ENCODE measurements at places on chromosomes 1 and 21.

GRCh38 chr1:203649551-203649998 lies 22.9 kb downstream of the ATP2B4 start:
- DNase-seq, result no peak

DNA sequence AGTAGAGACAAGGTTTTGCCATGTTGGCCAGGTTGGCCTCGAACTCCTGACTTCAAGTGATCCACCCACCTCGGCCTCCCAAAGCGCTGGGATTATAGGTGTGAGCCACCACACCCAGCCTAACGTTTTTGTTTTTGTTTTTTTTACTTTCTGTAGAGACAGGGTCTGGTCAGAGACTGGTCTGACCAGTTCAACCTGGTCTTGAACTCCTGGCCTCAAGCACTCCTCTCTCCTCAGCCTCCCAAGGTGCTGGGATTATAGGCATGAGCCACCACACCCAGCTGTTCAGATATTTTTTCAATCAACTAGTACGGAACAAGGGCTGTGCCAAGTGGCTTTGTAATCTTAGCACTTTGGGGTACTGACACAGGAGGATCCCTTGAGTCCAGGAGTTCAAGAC lies 209.5 kb downstream of the RERE start:
- no peak for DNase-seq

- no peak for DNase-seq
Measured at GRCh38 chr1:204376919-204377799, 17.4 kb upstream of the PLEKHA6 start.

DNA sequence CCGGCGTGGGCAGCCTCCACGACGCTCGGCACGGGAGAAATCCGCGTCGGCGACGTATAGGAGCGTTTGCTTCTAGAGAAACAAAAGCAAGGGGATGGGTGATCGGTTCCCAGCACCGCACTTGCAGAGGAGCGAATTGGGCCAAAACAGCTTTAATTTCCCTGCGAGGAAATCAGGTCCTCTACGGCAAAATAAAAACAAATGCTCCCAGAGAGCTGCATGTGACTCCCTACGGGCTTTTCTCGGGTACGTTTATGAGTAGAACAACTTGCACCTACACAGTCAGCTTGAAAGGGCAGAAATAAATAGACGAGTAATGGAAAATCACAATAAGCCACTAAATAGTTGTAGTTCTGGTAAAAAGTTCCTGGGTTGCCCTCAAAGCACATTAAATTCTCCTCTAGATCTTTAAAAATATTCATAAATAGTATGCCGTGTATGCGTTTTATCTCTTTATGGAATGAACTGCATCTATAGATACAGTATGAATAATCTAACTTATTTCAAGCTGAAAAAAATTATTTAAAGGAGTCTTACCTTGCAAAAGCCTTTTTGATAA lies 1.2 kb downstream of the NHLH2 start:
- no peak for DNase-seq

GRCh38 chr1:2044510-2045319 lies 5.5 kb upstream of the PRKCZ start:
- peak; percentile 76 for DNase-seq

- no peak for DNase-seq
Measured at GRCh38 chr21:43734928-43735229, 15.9 kb downstream of the PDXK start.

DNA sequence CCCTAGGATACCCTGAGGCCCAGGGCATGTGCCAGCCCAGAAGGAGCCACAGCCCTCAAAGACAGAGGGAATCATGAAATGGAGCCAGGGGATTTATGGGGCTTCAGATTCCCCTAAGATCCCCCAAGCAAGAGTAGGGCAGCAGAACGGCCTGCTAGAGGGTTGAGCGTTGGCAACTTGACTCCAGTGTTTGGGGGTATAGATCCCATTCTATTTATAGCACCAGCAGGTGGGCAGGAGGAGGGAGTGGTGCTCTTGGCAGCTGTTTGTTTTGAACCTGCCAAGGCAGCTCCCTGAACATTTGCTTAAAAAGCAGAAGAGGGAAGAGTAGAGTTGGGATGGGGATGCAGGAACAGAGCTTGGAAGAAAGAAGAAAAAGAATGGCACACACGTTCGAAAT lies 33.7 kb downstream of the GLUL start:
- DNase-seq, result no peak

DNA sequence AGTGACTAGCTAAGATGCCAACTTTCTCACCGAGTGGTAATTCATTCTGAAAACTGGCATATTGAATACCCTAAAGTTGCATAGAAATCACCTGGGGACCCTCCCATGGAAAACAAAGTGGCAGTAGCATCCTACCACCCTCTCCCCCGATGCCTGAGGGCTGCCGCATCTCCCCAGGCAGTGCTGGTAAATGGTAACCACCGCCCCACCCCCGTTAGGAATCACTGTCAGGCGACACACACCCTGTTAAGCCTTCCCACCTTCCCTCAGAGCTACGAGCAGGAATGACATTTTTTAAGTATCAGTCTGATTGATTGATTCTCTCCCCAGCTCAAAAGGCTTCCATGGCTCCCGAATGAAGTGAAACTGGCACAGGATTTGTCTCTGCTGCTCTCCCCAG lies 28.3 kb downstream of the TMPRSS2 start:
- no peak for DNase-seq

GRCh38 chr1:155864393-155864792 lies 5.0 kb downstream of the SYT11 start:
- DNase-seq, result no peak

GRCh38 chr1:157359314-157360022 lies 192.8 kb downstream of the FCRL5 start:
- DNase-seq, result no peak

DNA sequence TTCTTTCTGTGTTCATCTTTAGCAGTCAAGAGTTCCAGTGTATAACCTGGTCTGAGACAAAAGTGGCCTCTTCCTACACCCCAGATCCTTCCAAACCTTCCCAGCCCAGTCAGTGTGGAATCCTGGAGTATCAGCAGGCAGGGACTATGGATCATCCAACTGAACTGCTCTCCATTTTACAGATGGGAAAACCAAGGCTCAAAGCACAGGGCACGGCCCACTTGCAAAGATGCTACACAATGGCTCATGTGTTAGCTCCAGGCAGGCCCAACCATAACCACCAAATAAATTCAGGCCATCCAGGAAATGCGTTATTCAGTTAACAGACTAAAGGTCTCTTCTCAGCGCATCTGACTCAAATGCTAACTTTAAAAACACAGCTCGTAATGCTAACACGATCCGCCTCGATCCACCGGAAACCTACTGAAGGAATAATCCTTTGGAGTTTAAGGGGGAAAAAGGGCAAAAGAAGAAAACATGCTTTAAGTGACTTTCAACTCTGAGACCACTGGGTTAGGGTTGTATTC lies 7.1 kb downstream of the GLIS1 start:
- no peak for DNase-seq

- DNase-seq, result no peak
Measured at GRCh38 chr1:180156201-180156600, 1.5 kb downstream of the QSOX1 start.

DNA sequence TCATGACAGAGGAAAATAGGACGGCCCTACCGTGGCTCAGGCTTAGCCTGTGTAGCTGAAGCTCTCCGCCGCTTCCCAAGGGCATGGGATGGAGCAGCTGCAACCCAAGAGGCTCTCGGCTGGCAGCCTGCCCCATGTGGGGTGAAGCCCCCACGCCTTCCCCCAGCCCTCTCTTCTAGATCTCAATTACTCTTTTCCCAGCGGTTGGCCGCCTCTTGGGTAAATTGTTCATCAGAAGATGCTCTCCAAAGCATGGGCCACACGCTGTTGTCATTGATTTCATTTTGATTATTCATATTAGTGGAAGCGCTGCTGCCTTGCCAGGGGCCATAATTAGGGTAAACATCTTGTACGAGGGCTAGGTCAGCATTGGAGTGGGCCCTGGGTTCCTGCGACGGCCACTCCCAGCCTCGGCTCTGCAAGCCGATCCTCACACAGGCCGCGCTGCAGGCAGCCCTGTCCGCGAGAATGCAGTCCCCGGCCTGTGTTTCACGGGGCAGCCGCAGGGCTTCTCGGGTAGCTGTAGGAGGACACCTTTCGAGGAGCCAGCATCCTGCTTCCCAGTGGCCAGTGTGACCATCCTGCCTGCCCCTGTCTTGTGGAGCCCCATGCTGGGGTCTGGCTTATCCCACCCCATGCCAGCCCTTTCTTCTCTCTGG lies 114.4 kb upstream of the VAMP3 start:
- no peak for DNase-seq

GRCh38 chr1:185439727-185440415 lies 122.8 kb upstream of the IVNS1ABP start:
- peak; percentile 13 for DNase-seq

DNA sequence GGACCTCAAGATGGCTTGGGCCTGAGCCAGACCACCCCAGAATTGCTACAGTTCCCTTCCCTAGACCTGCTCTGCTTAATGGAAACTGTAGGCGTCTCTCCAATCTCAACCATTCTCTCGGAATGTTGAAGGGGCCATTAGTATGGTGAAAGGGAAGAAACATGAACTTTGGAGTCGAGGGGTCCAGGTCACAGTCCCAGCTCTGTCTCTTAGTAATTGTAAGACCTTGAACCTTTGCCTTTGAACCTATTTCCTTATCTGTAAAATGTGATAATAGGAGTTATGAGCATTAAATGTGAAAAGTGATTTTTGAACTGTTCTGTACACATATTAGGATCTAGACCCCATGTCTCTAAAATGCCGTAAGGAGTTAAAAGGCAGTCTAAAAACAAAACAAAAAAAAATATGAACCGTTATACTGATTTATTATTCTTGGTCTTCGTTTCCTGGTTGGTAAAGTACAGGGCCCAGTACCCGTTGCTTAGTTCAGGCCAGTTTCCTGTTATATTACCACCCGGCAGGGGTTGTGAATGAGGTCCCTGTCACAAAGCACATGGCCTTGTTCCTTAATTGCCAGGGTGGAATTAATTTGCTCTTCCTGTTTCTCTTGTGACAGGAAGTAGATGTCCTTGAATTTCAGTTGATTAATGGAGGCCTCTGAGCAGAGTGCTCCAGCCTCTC lies 42.3 kb downstream of the TCEANC2 start:
- DNase-seq, result no peak

GRCh38 chr1:153342178-153342577 lies 6.5 kb downstream of the PGLYRP4 start:
- no peak for DNase-seq

- no peak for DNase-seq
Measured at GRCh38 chr1:41658431-41659158, 174.1 kb upstream of the EDN2 start.

- DNase-seq, result no peak
Measured at GRCh38 chr1:76562292-76562691, 305.0 kb upstream of the ST6GALNAC5 start.

DNA sequence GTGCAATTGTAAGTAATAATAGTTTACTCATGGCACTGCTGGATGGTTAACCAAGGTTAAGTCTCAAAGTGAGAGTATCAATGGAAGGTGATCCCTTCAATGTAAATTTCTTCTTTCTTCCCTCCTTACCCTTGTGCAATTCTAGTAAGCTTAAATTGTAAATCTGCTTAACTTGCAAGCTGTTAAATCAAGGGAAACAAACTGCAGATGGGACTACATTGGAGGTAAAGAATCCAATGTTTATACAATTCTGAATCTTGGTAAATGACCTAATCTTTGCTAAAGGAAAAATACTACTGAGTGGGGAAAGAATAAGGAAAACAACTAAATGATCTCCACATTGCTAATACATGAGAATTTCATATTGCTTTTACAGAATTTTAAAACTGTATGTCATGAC lies 6.7 kb upstream of the CD55 start:
- no peak for DNase-seq

GRCh38 chr1:63533931-63534330 lies 10.6 kb downstream of the EFCAB7 start:
- no peak for DNase-seq

DNA sequence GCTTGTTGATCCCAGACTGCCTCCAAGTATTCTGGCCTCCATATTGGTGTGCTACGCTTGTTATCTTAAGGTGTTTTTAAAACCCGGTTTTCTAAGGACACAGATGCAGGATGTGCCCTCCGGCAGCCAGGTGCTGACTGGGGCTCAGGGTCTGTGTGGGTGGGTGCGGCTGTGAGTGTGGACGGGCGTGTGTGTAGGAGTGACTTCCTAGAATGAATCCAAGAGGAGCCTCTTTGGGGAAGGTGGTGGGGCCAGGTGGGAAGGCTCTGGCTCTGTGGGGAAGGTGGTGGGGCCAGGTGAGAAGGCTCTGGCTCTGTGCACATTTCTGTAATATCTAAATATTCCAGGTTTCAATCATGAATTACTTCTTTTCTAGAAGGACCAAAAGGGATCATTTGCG lies 12.8 kb upstream of the TSPEAR start:
- no peak for DNase-seq

GRCh38 chr1:182143825-182144645 lies 82.5 kb upstream of the ZNF648 start:
- no peak for DNase-seq

- DNase-seq, result no peak
Measured at GRCh38 chr1:20626524-20626923, 6.7 kb upstream of the PINK1 start.

DNA sequence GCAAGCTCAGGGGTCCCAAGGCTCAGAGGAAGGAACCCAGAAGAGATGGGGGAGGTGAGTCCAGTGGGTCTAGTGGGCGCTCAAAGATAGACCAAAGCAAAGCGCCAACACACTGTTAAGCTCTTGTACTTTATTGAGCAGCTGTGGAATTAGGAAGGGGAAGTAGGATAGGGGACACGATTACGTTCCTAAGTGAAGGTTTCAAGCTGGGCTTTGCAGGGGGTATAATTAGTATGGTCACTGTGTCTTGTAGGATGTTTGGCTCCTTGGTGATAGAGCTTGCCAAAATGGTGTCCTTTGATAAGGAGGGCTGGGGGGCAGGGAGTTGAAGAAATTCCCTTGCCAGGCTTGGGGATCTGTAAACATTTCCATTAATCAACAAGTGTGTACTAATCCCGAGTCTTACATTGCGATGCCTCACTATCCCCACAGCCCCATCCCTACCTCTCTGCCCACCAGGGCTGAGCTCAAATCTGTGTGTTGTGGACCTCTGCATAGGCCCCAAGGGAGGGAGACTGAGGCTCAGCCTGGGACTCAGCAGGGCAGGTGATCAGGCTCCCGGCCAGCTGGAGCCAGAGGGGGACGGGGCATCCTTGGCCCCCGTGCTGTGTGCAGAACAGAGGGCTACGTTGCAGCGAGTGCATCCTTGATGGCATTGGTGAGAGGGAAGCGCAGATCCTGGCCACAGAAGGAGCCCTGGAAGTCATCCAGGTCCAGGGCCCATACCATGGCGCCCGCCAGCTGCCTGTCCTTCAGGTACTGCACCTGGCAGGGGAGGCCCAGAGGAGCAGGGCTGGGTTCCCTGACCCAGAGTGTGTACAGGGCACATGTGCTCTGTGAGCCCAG lies 3.4 kb upstream of the MYBPH start:
- DNase-seq, result no peak

GRCh38 chr1:5613900-5614299 lies 378.3 kb downstream of the NPHP4 start:
- DNase-seq, result no peak
